ENCODE measurements at places on chromosomes 1 and 21.

- H3K4me1 ChIP-seq, result peaks cover 32% of the 10 kb centered on the region
- peaks cover 2% of the 10 kb centered on the region for H3K36me3 ChIP-seq
- H3K27me3 ChIP-seq, result peaks cover 48% of the 10 kb centered on the region
- H3K4me3 ChIP-seq, result no peak overlapping the region
- H3K27ac ChIP-seq, result no peak overlapping the region
Observed at GRCh38 chr1:33443080-33443704, 12.3 kb upstream of the PHC2 start.

DNA sequence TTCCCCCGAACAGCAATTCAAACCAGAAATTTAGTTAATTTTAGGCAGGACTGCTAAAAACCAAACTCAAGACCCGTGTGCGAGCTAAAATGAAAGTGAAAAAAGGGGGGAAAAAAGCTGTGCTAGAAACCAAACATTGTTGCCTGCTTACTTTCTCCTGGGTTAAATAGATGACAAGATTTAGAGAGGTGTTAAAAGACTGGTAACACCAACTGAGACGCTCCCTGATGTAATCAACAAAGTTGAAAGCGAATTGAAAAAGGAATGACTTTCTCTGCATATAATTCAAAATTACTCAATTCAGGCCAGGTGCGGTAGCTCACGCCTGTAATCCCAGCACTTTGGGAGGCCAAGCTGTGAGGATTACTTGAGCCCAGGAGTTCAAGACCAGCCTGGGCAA, 6.8 kb downstream of the CDCA8 start:
- peaks cover 23% of the 10 kb centered on the region for H3K4me1 ChIP-seq
- no peak overlapping the region for H3K4me3 ChIP-seq
- peaks cover 69% of the 10 kb centered on the region for H3K36me3 ChIP-seq

GRCh38 chr1:98205291-98206017, 284.6 kb upstream of the DPYD start:
- H3K27me3 ChIP-seq, result no peaks in the 10 kb centered on the region
- no peak overlapping the region for H3K4me3 ChIP-seq
- no peaks in the 10 kb centered on the region for H3K4me1 ChIP-seq

DNA sequence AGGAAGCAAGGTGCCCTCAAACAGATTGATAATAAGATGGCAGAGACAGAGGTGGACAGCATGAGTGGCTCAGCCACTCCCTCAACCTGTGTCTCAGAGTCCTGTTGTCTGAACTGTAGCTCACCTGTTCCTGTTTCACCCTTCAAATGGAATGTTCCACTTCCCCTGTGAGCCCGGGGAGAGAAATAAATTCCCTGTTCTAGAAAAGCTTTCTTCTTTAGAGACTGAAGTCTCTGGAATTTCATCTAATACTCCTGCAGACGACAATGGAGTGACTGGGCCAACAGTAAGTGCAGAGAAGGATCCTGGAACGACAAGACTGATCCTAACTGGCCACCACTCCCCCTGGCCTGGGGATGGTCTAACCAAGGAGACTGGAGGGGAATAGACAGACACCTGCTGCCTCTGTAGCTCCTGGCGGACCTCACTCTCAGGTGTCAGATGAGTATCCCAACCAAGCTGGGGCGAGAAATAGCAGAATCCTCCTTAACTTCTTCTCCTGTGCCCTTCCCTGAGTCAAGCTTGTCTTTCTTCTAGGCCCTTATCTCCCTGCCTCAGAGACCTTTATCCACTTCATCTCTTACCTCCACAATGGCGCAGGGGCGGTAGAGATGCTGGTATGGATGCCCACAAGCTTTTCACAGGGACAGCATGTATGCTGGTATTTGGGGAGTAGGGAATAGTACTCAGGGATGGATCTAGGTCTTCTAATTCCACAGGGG, 45.4 kb downstream of the PLEKHA6 start:
- no peak overlapping the region for H3K27ac ChIP-seq
- no peaks in the 10 kb centered on the region for H3K4me1 ChIP-seq
- DNase-seq, result no peak
- no peaks in the 10 kb centered on the region for H3K36me3 ChIP-seq

DNA sequence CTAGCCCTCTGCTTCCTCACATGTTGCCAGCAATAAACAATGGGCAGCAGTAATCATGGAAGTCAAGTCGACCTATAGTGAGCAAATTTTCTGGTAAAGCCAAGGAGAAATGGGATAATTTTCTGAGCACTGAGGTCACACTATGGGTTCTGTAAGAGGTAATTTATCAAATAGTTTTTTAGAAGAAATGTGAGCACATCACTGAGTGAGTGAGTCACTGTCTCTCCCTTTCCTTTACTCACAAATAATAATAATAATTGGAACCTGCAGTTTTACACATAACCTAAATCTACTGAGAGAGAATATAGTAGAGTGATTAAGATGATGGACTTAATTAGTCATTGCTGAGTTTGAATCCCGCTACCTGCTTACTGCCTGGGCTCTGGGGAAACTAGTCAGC, 23.6 kb downstream of the SLC35F3 start:
- H3K27me3 ChIP-seq, result no peaks in the 10 kb centered on the region
- no peaks in the 10 kb centered on the region for H3K36me3 ChIP-seq
- DNase-seq, result no peak
